ENCODE measurements at places on chromosomes 11 and 22. TPM values are rescaled to one million over a fixed set of nuclear protein-coding genes. Genes with fewer than 3 reads are reported as not detected.
A peak's percentile ranks its signal among the peaks of the same experiment; 100 is the strongest.

The CARD16 gene
- 97.3 TPM for total RNA-seq

- H3K4me3 ChIP-seq: no peak overlapping the region
- no peaks in the 10 kb centered on the region for H3K36me3 ChIP-seq
- peaks cover 15% of the 10 kb centered on the region for H3K27me3 ChIP-seq
- no peak overlapping the region for H3K27ac ChIP-seq
- no peaks in the 10 kb centered on the region for H3K4me1 ChIP-seq
Observed at GRCh38 chr11:1717745-1718144, 20.8 kb downstream of the KRTAP5-6 start.

- no peaks in the 10 kb centered on the region for H3K27me3 ChIP-seq
- DNase-seq: no peak
- H3K4me3 ChIP-seq: peak overlapping the region; percentile 83
- H3K4me1 ChIP-seq: peaks cover 60% of the 10 kb centered on the region
- H3K27ac ChIP-seq: no peak overlapping the region
Observed at GRCh38 chr22:50473088-50473487, 1.7 kb downstream of the SBF1 start.

GRCh38 chr11:102575012-102575411, 44.5 kb upstream of the MMP7 start:
- DNase-seq: no peak
- no peaks in the 10 kb centered on the region for H3K27me3 ChIP-seq
- H3K27ac ChIP-seq: no peak overlapping the region
- no peaks in the 10 kb centered on the region for H3K4me1 ChIP-seq
- H3K36me3 ChIP-seq: no peaks in the 10 kb centered on the region

DNA sequence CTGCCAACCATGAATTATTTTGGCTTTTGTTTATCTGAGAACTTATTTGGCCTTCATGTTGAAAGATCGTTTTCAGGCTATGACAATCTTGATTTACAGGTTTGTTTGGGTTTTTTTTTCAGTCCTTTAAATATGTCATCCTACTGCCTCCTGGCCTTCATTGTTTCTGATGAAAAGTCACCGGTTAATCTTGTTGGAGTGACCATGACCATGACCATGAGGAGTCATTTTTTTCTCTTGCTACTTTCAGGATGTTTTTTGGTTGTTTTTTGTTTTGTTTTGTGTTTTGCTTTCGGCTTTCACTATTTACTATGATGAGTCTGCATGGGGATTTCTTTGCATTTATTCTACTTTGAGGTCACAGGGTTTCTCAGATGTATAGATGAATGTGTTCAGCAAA, 81.6 kb downstream of the BRD1 start:
- no peaks in the 10 kb centered on the region for H3K36me3 ChIP-seq
- no peak overlapping the region for H3K27ac ChIP-seq
- no peak for DNase-seq
- H3K4me3 ChIP-seq: no peak overlapping the region
- no peaks in the 10 kb centered on the region for H3K4me1 ChIP-seq
- H3K27me3 ChIP-seq: peaks cover 16% of the 10 kb centered on the region

DNA sequence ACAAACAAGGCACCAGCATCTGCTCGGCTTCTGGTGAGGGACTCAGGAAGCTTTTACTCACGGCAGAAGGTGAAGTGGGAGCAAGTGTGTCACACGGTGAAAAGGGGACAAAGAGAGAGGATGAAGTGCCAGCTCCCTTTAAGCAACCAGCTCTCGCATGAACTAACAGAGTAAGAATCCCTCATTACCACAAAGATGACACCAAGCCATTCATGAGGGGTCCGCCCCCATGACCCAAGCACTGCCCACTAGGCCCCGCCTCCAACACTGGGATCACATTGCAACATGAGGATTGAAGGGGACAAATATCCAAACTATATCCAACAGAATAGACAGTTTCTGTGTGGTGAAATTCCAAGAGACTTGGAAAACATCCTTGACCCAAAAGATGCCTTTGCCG, 198.2 kb upstream of the POU2AF2 start:
- H3K4me1 ChIP-seq: no peaks in the 10 kb centered on the region
- DNase-seq: no peak
- H3K36me3 ChIP-seq: no peaks in the 10 kb centered on the region
- H3K4me3 ChIP-seq: no peak overlapping the region
- no peaks in the 10 kb centered on the region for H3K27me3 ChIP-seq
- no peak overlapping the region for H3K27ac ChIP-seq

The SLC22A25 gene
- not detected for total RNA-seq

DNA sequence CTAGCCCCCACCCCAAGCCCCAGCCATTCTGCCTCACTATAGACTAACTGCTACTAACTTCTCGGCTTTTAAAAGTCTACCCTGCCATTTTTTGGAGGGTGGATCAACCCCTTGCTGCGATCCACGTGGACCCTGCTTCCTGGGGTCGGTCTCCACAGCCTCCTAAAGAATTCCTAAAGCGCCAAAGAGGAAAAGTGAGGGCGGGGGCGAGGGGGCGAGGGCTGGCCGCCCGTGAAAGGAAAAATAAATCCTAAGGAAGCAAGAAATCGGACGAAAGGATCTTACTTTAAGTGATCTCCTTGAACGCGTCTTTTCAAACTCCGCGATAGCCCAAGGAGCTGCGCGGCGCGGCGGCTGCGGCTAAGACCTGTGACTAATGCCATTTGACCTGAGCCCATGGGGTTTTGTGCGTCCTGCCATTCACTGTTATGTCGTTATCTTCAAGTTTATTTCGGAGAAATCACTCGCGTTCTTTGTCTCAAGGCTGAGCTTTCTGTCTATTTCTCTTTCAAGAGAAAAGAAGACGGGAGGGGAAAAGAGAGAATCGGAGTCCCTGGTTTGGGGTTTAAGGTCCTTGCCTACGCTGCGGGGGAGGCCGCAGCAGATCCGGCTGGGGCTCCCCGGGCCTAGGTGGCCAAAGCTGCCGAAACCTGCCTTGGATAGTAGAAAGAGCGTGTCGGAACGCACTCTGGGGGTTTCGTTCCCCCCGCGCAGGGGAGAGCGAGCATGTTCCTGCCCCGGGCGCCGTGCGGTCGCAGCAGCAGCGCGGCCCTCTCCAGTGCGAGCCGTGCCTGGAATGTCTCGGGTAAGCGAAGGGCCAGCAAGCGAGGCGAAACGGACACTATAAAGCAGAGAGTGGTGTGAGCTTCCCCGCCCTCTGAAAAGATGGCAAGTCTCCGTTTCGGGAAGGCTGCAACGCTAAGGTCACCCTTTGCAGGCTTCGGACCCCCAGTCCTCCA, 2.8 kb upstream of the DBX1 start:
- H3K27me3 ChIP-seq: peaks cover 99% of the 10 kb centered on the region
- peak overlapping the region; percentile 27 for H3K4me3 ChIP-seq
- H3K4me1 ChIP-seq: peaks cover 13% of the 10 kb centered on the region
- DNase-seq: no peak

The LRRC32 gene
- total RNA-seq: 121 TPM

- no peak overlapping the region for H3K4me3 ChIP-seq
- no peaks in the 10 kb centered on the region for H3K27me3 ChIP-seq
- no peak for DNase-seq
- H3K4me1 ChIP-seq: no peaks in the 10 kb centered on the region
- H3K36me3 ChIP-seq: no peaks in the 10 kb centered on the region
- H3K27ac ChIP-seq: no peak overlapping the region
Observed at GRCh38 chr11:122917311-122917710, 34.8 kb downstream of the JHY start.

DNA sequence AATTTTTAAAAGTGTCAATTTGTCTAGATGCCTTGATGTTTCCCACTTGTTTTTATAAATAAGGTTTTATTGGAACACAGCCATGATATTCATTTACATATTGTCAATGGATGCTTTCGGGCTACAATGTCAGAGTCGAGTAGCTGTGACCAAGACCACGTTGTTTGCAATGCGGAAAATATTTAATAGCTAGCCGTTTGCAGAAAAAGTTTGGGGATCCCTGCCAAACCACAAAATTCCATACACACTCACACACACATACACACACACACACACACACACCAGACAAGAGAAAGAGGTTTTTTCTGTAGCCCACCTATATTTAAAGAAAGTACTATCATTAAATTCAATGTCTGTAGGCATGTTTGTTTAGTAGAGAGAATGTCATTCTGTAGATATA, 58.3 kb downstream of the TYR start:
- H3K27me3 ChIP-seq: no peaks in the 10 kb centered on the region
- no peaks in the 10 kb centered on the region for H3K4me1 ChIP-seq
- DNase-seq: no peak
- H3K27ac ChIP-seq: no peak overlapping the region
- H3K4me3 ChIP-seq: no peak overlapping the region

DNA sequence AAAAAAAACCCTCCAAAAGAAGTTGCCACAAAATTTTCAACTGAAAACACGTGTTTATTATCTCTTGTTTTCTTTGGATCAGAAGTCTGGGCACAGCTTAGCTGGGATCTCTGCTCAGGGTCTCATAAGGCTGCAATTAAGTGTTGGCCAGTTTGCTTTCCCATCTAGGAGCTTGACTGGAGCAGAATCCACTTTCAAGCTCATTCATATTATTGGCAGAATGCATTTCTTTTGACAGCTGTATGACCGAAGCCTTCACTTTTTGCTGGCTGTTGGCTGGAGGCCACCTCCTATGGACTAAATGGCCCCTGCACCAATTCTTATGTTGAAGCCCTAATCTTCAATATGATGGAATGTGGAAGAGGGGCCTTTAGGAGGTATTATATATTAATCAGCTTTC, 139.6 kb downstream of the DDX10 start:
- no peaks in the 10 kb centered on the region for H3K36me3 ChIP-seq
- no peak overlapping the region for H3K27ac ChIP-seq
- no peaks in the 10 kb centered on the region for H3K27me3 ChIP-seq
- H3K4me3 ChIP-seq: no peak overlapping the region
- DNase-seq: no peak
- no peaks in the 10 kb centered on the region for H3K4me1 ChIP-seq

The RFPL3 gene
- total RNA-seq: not detected

DNA sequence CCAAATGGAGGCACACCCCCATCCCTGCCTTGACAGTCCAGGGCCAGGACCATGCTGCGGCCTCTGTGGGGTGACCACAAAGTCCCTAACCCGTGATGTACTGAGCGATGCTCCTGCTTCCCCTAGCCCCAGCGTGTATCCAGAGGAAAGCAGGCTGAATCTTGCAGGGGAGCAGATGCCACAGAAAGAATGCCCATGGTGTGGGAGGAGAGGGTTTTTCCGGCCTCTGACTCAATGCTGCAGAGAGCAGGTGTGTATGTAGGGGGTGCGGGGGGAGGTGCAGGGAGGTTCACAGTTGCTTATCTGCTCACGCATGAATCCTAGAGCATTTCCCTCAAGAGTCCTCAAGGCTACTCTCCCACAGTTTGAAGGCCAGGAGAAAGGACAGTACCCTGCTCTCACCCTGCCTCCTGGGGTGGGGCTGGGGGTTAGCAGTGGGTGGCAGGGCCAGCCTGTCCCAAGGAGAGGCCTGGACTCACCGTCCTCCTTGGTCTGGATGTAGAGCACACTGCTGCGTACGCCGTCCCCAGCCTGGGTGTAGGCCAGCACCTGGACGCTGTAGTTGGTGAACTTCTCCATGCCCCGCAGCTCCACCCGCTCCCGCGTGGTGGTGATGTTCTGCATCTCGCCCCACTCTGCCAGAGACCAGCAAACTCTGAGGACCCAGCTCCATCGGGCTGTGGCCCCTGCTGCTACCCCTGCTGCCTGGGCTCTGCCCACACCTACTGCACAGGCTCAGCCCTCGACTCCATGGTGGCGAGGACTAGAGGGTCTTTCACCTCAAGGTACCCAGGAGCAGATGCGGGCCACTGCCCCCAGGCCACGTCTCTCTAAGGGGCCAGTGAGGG, 130.8 kb downstream of the CEP164 start:
- no peak for DNase-seq
- H3K4me3 ChIP-seq: no peak overlapping the region
- no peaks in the 10 kb centered on the region for H3K27me3 ChIP-seq
- no peaks in the 10 kb centered on the region for H3K4me1 ChIP-seq
- no peaks in the 10 kb centered on the region for H3K36me3 ChIP-seq

The SPDYC gene
- not detected for total RNA-seq

GRCh38 chr22:43273902-43274484, 69.2 kb downstream of the SCUBE1 start:
- peaks cover 6% of the 10 kb centered on the region for H3K4me1 ChIP-seq
- no peaks in the 10 kb centered on the region for H3K36me3 ChIP-seq
- no peak overlapping the region for H3K27ac ChIP-seq
- H3K4me3 ChIP-seq: no peak overlapping the region
- DNase-seq: no peak

The TMPRSS13 gene
- total RNA-seq: 7.0 TPM

- H3K4me3 ChIP-seq: no peak overlapping the region
- H3K27ac ChIP-seq: no peak overlapping the region
- no peaks in the 10 kb centered on the region for H3K4me1 ChIP-seq
- no peaks in the 10 kb centered on the region for H3K27me3 ChIP-seq
- H3K36me3 ChIP-seq: no peaks in the 10 kb centered on the region
Observed at GRCh38 chr11:112626731-112627130, 334.5 kb upstream of the NCAM1 start.

DNA sequence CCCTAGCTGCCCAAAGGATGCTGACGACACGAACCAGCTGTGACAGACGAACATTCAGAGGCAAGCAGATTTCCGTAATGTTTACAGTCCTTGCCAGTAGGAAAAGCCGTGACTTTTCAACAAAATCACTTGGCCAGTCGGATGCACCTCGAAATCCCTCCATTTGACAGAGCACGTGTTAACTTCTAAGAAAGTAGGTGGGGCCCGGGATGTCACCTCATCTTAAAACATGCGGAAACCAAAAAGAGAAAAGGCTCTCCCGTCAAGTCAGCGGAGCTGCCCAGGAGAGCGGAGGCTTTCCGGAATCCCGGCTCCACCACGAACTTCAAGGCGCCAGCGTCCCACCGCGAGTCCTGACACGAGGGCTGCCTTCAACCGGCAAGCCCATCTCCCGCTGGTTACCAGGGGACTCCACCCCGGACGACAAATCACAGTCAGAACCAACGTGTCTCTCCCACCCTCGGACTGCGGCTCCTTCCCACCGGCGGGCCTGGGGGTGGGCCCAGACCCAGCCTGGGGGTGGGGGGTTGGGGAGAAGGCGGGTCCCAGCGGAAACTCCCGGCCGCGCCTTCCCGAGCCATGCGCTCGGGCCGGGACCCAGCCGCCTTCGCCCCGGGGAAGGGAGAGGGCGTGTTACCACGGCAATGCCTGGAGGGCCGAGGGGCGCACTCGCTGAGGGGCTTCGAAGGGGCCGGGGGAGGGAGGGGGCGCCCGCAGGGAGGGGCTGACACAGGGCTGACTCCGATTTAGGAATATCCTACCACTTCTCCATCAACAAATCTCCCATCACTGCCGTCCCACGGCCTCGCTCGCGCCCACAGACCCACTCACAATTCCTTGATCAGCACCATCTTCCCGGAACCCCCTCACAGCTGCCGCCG, 475 bp downstream of the PITPNB start:
- peak; percentile 57 for DNase-seq
- no peaks in the 10 kb centered on the region for H3K27me3 ChIP-seq
- H3K36me3 ChIP-seq: peaks cover 3% of the 10 kb centered on the region
- peak overlapping the region; percentile 83 for H3K4me3 ChIP-seq
- H3K27ac ChIP-seq: peak overlapping the region; percentile 89
